ENCODE measurements at places on chromosomes 2 and 18.
A peak's percentile ranks its signal among the peaks of the same experiment; 100 is the strongest.

- no peak for DNase-seq
These were observed 167.9 kb upstream of the HNRNPA3 start for GRCh38 chr2:177044671-177045070.

DNA sequence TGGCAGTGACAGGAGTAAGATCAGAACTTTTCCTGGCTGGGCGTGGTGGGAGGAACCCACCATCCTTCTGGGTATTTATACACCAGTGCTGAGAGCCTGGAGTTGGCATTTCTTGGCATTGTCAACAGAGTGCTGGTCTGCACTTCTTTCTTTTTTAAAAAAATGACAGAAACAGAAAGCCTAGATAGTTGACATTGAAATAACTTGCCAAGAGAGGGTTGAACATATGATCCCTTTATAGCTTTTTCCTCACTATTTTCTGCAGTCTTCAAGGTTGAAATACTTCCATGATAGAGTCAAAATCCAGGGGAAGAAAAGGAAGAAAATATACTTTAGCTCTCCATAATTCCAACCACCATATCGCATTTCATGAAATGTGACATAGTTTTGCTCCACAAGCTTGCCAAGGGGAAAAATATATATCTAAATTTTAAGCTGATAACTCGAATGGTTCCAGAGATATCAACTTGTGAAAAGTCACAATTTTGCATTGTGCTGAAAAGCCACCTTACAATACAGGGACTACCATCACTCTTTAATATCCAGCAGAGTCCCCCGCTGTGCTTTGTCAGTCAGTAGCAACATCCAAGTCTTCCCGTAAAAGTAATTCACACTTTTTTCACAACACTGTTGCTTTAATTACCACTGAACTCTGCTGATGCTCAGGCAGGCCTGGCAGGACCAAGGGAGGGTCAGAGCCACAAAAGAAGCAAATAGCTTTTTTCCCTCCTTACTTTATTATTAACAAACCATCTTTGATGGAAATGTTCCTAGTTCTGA, 764.9 kb upstream of the FANCL start:
- no peak for DNase-seq

- no peak for DNase-seq
These were observed 201.1 kb downstream of the ZNF804A start for GRCh38 chr2:184799379-184799778.

DNA sequence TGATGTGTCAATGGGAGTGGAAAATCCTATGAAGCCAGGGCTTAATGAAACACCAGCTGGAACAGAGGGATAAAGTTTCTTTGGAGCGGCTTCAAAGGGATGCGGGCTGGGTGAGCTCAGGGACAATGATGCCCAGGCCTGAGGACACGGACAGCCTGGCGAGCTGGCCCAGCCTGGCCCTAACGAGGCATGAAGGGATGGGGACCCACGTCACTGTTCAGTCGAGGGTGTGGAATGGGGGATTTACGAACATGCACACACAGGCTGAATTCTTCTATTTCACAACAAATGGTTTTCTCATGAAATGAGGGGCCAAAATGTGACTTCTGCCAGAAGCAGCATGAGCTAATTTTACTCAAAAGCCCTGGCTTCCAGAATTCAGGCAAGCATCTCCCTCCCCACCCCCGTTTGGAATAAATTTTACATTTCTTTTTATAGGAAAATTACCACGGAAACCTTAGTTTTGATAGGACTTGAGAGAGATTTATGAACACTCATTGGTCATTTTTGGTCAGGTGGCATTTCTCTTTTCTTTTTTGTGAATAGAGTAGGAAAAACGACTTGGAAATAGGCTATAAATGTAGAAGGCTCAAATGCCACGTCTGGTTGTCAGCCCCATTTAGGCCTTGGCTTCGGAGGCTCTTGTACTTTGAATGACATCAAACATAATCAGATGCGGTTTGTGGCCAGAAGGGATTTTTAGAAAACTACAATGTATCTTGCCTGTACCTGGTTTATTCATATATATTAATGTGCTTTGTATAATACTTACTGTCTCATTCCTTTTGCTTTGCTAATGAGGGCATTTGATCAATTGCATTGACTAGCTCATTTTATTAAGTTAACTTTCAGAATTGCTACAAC, 893.8 kb upstream of the CELF4 start:
- no peak for DNase-seq

DNA sequence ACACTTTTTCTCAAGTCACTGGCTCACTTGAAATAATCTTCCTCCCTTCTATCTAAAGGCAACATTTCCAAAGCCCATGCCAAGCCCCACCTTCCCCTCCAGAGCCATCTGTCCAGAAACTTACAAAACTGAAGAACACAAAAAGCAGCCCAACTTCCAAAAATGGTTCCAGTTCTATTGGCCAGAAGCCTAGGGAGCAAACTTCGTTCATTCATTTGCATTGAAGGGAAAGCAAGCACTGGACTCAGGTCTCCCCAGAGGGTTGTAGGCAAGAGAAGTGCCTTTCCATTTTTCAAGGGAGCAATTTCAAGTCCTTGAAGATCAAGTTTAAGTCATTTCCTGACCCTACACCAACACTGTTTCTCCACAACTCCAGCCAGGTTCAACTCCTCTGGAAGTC, 585.0 kb downstream of the BCL11A start:
- no peak for DNase-seq

DNA sequence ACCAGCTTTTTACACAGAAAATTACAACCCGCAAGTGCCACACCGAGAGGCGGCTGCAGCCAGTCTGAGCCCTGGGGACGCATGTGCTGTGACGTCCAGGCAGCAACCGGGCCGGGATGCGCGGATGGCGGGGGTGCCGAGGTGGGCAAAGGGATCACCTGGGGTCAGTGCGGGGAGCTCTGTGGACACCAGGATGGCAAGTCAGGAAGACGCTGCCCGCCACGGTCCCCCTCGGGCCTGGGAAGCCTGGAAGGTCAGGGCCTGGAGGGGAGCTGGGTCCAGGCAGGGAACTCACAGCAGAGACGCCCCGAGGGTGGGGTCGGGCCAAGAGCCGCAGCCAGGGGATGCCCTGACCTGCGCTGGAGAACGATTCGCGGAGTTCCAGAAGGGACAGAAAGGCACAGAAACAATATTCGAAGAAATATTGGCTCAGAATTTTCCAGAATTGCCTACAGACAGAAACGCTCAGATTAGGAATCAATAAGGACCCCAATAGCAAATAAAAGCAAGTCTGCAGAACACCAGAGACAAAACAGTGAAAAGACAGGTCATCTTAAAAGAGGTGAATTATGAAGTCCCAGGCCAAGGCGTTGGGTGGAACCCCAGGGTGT, 11.7 kb upstream of the KIF1A start:
- no peak for DNase-seq

GRCh38 chr2:40348665-40349064, 103.2 kb downstream of the SLC8A1 start:
- no peak for DNase-seq

DNA sequence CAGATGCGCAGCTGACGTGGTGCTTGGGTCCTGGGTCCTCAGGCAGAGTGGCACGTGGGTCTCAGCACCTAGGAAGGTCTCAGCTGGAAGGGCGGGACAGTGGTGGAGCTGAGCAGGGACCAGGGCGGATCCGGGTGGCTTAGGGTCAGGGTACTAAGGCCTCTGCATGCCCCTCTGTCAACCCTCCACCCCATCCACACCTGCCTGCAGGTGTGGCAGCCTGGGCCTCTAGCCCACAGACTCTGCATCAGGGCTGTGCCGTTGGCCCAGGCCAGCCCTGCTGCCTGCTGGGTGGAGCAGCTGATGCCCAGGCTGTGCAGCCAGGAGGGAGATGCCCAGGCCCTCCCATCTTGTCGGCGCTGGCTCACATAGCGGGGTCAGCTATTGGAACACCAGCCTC, 24.6 kb upstream of the OTOS start:
- no peak for DNase-seq

GRCh38 chr2:161306919-161307318, 1.3 kb upstream of the PSMD14 start:
- DNase-seq, result no peak

DNA sequence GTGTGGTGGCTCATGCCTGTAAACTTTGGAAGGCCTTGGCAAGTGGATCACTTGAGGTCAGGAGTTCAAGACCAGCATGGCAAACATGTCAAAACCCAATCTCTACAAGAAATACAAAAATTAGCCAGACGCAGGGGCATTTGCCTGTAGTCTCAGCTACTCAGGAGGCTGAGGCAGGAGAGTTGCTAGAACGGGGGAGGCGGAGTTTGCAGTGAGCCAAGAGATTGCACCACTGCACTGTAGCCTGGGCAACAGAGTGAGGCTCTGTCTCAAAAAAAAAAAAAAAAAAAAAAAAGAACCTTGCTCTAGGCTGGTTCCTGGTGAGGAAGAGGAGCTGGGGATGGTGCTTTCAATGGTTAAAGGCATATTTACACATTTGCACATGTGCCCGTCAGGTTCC, 129.4 kb downstream of the LYPD6B start:
- no peak for DNase-seq

DNA sequence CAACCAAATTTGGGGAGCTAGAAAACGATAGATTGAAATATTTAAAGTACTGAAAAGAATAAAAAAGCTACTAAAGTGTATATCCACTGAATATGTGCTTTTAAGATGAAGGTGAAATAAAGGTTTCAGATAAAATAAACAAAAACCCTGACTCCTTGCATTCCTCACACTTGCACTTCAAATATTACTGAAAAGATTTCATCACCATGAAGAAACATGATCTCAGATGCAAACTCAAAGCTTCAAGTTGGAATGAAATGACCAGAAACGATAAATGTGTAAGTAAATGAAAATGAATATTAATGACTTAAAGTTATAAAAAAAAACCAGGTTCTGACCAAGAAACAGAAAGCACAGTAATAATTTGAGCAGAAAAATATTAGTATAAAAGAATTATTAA, 1246.0 kb upstream of the ACVR2A start:
- no peak for DNase-seq

DNA sequence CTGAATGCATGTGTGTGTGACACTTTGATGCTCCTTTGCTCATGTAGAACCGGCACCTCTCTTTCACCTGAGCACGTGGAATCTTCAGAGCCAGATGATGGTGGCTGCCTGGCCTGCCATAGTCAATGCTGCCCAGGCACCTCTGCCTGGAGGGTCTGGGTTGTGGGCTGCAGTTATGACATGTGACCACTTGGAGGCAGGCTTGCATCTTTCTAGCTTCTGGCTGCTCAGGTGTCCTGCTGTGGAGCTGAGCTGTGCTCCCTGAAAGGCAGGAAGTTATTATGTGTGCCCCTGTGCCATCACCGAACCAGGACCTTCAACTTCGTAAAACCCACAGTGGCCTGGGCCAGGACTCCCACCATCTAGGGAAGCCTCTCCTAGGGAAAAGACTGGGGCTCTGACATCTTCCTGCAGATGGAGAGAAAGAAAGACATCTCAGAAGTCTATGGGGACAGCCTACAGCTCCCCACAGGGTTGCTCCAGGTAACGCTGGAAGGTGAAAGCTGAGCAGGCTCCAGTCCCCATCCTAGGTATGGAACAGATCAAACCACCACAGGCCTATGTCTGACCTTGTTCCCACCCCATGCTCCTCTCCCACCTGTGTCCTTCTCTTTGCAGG, 30.2 kb downstream of the PSD4 start:
- DNase-seq, result peak; percentile 46

- DNase-seq, result no peak
These were observed 2.3 kb upstream of the NAPG start for GRCh38 chr18:10523544-10523943.

DNA sequence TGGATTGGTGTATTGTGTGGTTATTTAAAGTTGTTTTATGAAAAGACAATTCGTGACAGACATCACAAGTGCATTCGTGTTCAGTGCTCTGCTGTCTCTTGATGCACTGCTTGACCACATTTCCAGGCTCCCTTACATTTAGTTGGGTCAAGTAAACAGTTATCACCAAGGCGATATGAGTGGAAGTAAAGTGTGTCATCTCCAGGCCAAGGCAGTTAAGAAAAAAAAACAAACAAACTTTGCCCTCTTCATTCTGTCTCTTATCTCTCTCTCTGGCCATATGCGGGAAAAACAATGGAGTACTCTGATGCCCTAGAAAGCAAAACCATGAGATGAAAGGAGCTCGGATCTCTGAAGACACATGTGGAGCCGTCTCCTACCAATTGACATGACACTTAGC, 131.1 kb downstream of the DSEL start:
- DNase-seq, result no peak

DNA sequence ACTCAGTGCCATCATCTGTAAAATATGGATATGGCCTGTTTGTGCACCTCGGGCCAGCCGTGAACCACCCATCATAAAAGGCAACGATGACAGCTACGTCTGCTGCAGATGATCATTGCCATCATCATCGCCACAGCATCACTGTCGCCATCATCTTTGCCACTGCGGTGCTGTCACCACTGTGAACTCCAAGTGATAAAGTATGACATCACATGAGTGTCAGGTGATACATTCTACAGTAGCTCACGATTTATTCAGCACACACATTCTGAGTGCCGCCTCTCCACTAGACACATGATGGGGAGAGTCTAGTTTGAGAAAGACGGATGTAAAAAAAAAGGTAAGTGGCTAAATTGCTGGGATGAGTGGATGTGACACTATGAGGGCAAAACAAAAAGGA, 755.4 kb upstream of the RAB6C start:
- DNase-seq, result no peak

- DNase-seq, result no peak
These were observed 92.9 kb downstream of the SH3BP4 start for GRCh38 chr2:235044501-235045271.

- no peak for DNase-seq
These were observed 22.2 kb downstream of the LYG1 start for GRCh38 chr2:99278793-99279291.

GRCh38 chr2:237998530-237998929, 31.7 kb downstream of the UBE2F start:
- no peak for DNase-seq

GRCh38 chr2:197515315-197515738, 539 bp upstream of the MOB4 start:
- DNase-seq, result peak; percentile 73

- no peak for DNase-seq
These were observed 41.8 kb downstream of the TTC32 start for GRCh38 chr2:19860022-19860421.

GRCh38 chr2:86487062-86487461, 45.9 kb downstream of the KDM3A start:
- DNase-seq, result no peak

DNA sequence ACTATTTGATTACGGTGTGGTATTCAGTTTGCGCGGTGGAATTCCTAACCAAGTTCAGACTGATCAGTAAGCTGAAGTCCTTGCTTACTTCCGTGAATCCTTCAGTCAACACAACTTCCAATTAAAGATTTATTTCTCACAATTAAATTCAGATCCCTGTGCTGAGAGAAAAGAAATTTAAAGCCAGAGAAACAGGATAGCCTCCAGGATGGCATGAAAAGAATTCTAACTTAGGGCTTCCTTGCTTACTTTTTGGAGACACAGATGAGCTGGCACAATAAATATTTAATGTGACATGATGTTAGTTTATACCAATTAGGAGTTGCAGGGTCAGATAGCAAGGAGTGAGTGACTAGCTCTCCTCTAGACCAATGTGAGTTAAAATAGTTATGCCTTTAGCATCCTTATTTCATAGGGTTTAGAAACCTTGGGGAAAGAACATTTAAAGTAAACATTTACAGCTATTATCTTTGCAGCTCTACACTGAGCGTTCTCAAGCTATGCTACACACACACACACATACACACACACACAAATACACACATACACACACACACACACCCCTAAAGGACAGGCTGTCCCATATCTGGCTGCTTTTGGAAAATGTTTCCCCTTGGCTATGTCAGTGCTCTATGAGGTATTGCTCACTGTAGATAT, 151.0 kb downstream of the TRIB2 start:
- DNase-seq, result no peak

- DNase-seq, result no peak
These were observed 42.4 kb downstream of the KLF7 start for GRCh38 chr2:207123335-207123744.

- no peak for DNase-seq
These were observed 135.0 kb downstream of the TGIF1 start for GRCh38 chr18:3584897-3585460.

Measured in hippocampal formation (tissue), 2 donors.